ENCODE measurements at places on chromosomes 7 and 10. TPM values are rescaled to one million over a fixed set of nuclear protein-coding genes. Genes with fewer than 3 reads are reported as not detected.

Gene SBDS
- 66.0 TPM for polyA plus RNA-seq

DNA sequence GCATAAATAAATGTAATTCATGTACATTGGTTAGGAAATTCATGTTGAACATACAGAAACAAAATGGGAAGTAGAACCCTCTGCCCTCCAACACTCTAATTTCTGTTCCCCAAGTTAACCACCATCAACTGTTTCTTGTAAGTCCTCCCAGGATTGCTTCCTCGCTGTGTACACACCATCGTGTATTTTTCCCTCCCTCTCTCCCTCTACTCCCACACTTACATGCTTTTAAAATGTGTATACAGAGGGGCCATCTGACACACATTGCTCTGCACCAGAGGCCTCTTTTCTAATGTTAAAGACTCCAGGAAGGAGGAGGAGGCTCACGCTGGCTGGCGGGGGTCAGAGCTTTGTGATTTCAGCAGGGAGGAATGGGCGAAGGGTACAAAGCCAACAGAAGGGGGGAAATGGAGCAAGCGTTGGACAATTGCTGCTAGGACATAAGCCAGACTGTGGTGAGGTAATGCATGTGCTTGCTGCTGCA lies 1.9 kb upstream of the EPHA1 start:
- peak; percentile 30 for DNase-seq

- DNase-seq: no peak
These were observed 420.4 kb downstream of the DNAJB6 start for GRCh38 chr7:157757211-157757610.

DNA sequence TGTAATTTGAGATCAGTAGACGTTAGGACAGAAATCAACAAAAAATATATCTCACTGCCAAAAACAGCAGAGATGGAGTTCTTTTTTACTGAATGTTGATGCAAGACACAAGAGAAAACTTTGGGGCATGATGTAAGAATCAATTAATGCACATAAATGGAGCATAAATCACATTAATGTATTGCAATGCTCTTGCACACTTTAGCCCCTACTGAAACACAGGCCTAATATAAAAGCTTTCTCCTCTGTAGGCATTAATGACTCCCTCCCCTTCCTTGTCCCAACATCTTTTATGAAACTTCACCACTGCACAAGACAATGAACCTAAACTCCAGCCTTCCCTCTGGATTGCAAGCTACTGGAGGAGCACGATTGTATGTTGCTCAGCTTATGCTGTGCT lies 58.8 kb downstream of the CACNA2D1 start:
- DNase-seq: no peak
